Kidney (tissue), 22 donors: ENCODE measurements at places on chromosomes 12 and 14. TPM values are rescaled to one million over a fixed set of nuclear protein-coding genes. Genes with fewer than 3 reads are reported as not detected.

- DNase-seq = no peak
Observed at GRCh38 chr12:79326222-79326621, 364.5 kb downstream of the PAWR start.

DNA sequence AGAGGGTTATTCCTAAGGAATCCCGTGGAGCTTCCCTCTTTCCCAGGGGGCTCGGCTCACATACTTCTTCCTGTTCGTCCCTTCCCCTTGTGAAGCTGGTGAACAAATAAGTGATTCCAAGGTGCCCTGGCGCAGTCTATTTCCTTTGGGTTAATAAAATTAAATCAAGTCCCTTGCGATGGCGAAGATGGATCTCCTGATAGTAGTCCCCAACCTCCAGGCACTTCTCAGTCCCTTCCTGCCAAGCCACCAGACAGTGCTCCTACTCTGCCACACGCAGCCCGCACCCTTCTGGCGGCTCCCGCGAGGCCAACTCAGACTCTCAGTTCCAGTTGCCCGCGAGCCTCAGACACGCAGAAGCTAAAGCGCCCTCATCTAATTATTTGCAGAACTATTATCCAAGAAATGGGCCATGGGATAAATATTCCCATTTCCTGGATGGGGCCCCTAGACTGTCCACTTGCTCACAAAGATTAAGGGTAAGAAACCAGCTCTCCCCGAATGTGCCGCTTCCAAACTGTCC, 2.4 kb upstream of the SIX6 start:
- DNase-seq = no peak

- DNase-seq = no peak
Observed at GRCh38 chr12:71393625-71394024, 46.0 kb upstream of the LGR5 start.

Gene SLC38A6
- total RNA-seq = 16.6 TPM

- no peak for DNase-seq
Observed at GRCh38 chr12:124588751-124589267, 21.4 kb upstream of the NCOR2 start.

- no peak for DNase-seq
Observed at GRCh38 chr14:101215266-101215665, 311.7 kb upstream of the RTL1 start.

DNA sequence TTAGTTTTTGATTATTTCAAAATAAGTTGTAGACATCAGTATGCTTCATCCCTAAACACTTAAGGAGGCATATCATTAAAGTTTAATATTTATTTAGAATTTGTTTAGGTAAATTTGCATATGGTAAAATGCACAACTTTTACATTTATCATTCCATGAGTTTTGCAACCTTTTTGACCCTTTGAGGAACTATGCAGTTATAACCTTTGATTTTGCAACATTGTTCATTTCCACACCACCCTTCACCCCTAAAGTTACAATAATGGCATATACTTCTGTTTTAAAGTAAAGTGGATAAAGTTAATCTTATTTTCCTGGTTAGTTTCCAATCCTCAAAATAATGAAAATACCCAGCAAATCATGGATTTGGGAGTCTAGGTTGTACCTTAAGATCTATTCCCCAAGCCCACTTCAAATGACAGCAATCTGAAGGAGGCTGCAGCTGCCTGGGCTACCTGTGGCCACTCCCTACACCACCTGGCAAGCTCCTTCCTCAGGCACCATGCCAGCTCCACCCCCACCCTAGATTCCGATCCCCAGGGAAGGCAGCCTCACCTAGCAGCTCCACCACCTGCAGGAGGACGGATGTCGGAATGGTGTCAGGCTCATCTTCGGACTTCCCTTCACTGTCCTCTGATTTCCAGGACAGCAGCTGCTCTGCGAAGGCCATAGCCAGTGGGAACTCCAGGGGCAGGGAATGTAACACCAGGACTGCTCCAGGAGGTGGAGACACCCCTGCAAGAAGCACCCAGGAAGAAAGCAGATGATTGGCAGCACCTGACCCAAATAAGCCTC, 65.1 kb downstream of the TRAFD1 start:
- no peak for DNase-seq

DNA sequence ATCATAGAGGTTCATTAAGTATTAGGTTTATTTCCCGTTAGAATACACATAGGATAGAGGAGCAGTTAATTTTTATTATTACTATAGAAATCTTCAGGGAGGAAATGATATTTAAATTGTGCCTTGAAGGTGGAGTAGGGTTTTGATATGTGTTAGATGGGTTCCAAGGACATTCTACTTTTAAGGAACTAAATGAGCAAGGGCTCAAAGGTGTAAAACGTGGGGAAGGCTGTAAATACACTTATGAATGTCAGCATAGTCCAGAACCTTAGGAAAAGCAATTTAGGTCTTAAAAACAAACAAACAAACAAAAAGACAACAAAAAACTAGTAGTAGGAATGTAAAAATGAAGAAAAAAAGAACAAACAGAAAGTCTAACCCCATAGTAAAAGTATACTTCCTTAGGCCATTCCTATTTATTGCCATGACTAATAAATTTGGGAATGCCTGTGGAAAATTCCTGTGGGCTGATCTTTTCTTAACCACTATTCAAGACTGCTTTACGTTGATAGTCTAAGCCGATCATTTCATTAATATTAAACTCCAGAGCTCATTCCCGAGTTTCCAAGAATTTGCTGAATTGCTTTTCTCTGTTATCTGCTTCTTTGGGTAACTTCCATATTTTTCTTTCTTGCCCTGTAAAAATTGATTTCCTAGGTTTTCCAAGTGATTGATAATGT, 180.3 kb downstream of the RAD51B start:
- no peak for DNase-seq

Gene SPATS2
- 23.7 TPM for total RNA-seq

Gene EEF1AKMT3
- total RNA-seq = 10.4 TPM

Gene SPTB
- total RNA-seq = 1.7 TPM

- DNase-seq = no peak
Observed at GRCh38 chr14:93032421-93032936, 83.2 kb downstream of the ITPK1 start.

Gene FAM90A1
- total RNA-seq = 0.54 TPM

- peak; percentile 79 for DNase-seq
Observed at GRCh38 chr12:95859344-95859816, 628 bp downstream of the SNRPF start.

- DNase-seq = peak; percentile 63
Observed at GRCh38 chr14:68476212-68477109, 316.4 kb downstream of the ZFP36L1 start.

Gene PRR4
- 1.8 TPM for total RNA-seq

GRCh38 chr14:97328743-97329142, 531.6 kb downstream of the VRK1 start:
- no peak for DNase-seq

GRCh38 chr14:68039593-68039992, 220.0 kb downstream of the RAD51B start:
- no peak for DNase-seq

Gene ETNK1
- total RNA-seq = 83.4 TPM

DNA sequence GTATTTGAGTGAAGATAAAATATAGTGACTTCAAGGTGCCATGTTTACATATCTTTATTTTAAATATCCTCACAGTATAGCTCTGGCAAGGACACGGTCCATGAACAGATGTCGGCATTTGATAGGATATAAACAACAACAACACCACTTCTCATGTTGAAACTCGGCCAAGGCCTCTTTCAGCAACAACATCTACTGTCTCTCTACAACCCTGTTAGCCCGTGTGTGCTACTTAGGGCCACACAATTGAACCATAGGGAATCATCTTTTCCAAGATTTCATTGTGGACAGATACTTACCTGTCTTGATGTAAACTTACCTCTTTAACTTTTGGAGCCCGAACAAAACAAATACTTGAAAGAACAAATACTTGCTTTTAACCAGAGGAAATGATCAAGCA, 168.7 kb upstream of the SSTR1 start:
- DNase-seq = no peak

- DNase-seq = no peak
Observed at GRCh38 chr12:68163560-68164081, 4.1 kb upstream of the IFNG start.

Gene INSM2
- total RNA-seq = not detected

GRCh38 chr14:46490238-46490685, 161.3 kb downstream of the RPL10L start:
- no peak for DNase-seq

Gene PIP4K2C
- total RNA-seq = 52.4 TPM

Gene KERA
- not detected for total RNA-seq

DNA sequence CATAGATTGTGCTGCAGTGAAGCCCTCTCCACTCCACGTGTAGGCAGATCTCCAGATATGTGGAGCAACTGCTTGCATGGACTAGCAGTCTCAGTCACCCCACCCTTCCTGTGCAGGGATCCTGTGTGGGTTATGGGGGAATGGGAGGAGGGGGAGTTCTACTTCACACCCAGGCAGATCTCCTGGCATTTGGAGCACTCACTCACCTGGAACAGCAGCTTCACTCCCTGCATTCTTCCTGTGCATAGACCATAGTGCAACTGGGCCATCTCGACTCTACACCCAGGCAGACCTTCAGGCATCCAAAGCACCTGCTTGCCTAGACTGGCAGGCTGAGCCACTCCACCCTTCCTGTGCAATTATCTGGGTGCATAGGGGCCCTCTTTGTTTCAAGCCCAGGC, 96.0 kb upstream of the PCED1B start:
- peak; percentile 44 for DNase-seq

Gene MYH6
- total RNA-seq = 0.03 TPM

DNA sequence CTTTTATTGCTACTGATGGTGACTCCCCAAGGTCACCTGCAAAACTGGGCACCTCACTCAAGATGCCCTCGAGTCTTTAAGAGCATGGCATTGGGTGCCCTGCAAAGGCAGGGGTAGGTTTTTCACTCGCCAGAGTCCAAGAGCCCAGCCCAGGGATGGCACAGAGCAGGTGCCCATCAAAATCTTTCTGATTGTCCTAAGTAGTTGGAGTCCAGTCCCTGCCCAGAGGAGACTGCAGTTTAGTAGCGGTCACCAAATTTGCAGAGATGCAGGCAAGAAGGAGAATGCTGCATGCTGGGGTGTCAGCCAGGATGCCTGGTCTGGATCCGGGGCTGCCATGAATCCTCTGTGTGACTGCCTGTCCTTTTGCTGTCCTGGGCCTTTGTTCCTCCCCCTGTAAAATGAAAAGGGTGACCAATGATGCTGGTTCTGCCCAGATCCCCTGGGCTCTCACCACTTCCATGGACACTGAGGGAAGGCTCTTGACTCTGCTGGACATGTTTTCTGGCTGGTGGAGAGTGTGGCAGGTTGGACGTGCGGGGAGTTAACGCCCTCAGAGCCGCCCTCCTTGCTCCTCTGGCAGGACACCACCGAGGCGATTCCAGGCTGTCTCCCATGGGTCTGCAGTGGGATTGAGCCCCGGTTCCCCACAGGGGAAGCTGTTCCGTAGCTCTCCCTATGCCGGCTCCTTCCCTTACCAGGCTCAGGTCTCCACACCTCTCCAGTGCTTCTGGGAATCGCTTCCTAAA, 41.3 kb downstream of the DLK1 start:
- no peak for DNase-seq

Gene SLC25A47
- not detected for total RNA-seq

DNA sequence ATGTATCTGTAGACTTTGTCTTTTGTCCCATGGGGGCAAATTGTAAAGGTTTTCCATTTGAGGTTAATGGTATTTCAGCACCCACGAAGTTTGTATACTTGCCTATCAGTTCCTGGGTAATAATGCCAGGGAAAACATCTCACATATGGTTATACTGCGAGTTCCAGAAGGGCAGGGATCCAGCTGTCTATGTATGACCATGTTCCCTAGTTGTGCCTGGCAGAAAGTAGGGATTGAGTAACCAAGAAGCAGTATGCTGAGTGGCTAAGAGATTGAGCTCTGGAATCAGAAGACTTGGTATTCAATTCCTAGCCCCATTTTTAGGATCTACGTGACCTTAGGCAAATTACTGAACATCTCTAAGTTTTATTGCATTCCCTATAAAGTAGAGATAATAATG, 173.2 kb upstream of the PWP1 start:
- no peak for DNase-seq

Gene RACGAP1
- 7.7 TPM for total RNA-seq

- DNase-seq = no peak
Observed at GRCh38 chr14:95289323-95290010, 30.2 kb downstream of the CLMN start.

DNA sequence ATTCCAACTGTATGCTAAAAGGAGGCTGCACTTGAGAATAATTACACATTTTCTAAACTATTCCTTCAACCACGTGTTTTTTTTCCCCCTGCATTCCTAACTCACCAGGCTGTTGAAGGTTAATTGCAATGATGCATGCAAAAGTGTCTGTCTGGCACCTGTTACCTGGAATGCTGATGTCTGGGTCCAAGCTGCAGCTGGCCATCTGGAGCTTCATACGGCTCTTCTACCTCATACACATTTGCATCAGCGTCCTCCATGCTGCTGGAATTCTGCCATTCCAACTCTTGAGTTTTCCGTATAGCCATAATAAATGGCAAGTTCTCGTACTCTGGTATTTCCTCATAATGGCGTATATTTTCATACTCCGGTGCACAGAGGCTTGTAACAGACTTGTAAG, 8.6 kb downstream of the FGD6 start:
- DNase-seq = no peak

DNA sequence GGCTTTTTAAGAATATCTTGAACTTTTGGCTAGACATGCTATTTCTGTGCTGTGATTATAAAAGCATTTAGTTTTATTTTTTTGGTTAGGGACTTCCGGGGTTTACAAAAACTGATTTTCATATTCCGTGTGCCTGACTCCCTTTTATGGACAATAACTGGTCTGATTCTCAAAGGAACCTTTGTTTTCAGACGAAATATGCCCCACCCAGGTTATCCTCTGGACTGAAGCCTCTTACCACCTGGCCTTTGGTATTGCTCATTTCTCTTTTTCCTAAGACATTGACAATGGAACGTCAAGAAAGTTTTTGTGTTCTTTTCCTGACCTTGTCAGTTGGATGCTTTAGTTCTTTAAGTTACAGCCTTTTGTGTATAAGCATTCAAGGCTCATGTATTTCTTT, 10.8 kb downstream of the TIGAR start:
- no peak for DNase-seq

DNA sequence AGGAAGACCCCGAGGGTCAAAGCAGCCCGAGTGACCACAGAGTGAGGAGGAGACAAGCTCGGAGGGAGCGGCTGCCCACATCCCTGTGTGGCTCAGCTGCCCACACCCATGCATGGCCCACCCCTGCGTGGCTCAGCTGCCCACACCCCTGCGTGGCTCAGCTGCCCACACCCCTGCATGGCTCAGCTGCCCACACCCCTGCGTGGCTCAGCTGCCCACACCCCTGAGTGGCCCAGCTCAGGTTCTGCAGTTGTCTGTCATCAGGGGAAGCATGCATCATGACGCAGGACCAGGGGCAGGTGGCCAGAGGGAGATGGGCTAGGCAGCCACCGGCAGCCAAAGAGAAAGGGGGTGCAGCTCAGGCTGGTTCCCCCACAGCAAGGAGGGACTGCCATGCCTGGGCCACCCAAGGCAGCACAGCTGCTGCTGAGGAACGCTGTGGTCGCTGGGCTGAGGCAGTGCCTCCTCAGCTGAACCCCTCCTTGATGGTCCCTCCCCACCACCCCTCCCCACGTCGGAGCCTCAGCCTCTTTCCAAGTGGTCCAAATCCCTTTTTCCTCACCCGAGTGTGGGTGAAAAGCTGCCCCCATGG, 33.3 kb upstream of the NUDT14 start:
- DNase-seq = no peak
